CD4-positive, alpha-beta memory T cell (primary cell): ENCODE measurements at places on chromosomes 7 and 10. TPM values are rescaled to one million over a fixed set of nuclear protein-coding genes. Genes with fewer than 3 reads are reported as not detected.

DNA sequence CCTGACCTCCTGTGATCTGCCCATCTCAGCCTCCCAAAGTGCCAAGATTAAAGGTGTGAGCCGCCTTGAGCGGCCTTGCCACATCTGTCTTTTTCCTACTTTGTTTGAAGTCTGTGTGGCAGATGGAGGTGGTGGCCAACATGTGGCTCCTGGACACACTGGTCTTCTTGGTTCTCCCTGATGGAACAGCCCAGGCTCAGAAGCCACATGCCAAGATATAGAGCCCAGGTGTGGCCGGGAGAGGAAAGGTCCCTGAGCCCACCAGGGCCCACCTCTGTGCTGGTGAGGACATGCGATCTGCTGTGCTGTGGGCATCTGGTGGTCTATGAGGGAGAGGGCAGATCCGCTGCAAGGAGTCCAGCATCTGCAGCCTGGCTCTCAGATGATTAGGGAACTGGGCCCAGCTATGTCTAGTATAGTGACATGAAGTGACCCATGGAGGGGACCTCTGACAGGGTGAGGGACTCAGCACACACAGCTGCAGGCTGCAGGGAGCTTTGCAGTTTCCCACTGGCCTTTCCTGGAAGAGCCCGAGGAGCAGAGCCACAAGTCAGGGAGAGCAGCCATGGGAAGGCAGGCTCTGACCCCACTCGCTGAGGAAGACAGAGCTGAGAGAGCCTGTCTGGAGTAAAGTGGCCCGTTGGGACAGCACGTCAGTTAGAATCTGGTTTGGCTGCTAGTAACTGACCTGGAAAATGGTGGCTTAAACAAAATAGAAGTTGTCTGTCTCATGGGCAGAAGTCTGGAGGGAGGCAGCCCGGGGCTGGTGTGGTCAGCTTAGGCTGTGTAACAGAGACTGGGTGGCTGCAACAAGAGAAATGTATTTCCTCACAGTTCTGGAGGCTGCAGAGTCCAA is 25.9 kb downstream of the ADCY1 start:
- no peak for DNase-seq

- no peak for DNase-seq
These were observed 43.3 kb downstream of the IL15RA start for GRCh38 chr10:5933909-5934546.

The SUGCT gene
- polyA plus RNA-seq = 0.80 TPM

GRCh38 chr7:128191136-128191844 is 49.8 kb upstream of the LEP start:
- no peak for DNase-seq

The ZKSCAN1 gene
- polyA plus RNA-seq = 25.0 TPM

- no peak for DNase-seq
These were observed 7.0 kb upstream of the CAMK2G start for GRCh38 chr10:73881221-73881919.

GRCh38 chr10:49012603-49013002 is 73.0 kb upstream of the LRRC18 start:
- DNase-seq = no peak

DNA sequence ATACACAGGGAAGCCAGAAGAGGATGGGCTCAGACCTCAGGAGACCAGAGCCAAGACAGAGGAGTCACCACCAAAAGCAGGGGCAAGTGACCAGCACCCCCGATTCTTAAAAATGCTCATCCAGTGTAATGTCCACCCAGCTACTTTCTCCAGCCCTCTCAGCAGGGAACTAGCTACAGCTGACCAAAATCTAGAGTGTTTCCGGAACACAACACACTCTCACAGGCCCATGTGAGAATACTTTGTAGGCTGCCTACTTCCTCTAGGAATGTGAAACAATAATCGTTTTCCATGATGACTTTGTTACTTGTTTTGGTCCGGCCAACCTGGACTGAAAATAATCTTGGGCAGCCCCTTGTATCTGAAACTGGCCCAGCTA is 14.5 kb downstream of the PSAP start:
- no peak for DNase-seq

The CPA4 gene
- polyA plus RNA-seq = not detected

DNA sequence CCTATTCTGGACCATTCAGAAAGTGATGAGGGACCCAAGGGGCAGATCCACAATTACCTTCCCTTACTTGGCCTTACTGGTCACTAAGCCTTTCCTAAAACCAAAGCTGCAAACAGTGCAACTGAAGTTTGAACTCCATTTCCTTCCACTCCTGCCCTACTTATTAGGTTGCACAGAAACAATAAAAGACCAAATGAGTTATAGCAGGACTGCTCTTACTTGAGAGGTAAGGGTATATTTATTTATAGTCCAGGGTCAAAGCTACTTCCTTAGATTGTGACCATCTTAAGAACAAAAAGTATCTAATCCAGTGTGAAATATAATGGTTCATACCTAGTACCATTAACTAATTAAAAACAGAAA is 27.0 kb downstream of the CDK6 start:
- no peak for DNase-seq

The MYOZ1 gene
- polyA plus RNA-seq = not detected

The CFAP46 gene
- polyA plus RNA-seq = not detected

DNA sequence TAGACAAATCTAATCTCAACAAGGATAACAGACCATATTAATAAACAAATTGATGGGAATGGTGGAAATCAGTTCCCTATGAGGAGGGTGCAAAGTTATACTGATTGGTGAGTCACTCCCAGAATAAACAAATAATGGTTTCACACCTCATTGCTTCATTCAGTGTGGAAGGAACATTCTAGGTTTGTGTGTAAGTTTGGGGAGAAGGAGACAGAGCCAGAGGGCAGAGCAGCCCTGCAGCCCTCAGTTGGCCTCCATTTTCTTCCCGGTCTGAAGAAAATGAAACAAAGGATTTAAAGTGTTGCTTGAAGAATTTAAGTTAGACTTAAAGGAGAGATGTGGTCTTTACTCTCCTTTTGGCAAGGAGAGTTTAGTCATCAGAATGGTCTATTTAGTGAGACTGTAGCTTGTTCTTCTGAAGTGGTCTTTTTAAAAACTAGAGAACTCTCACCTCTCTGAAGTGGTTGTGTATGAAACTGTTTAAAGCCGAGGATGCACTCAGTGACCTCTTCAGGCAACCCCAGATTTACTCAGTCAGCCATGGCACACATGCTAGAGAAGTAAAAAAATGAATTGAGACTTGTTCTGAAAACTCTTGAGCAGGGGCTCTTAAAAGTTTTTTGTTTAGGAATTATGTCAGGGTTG is 27.2 kb downstream of the IKZF1 start:
- DNase-seq = peak; percentile 72

The PKD1L1 gene
- not detected for polyA plus RNA-seq

- no peak for DNase-seq
These were observed 295.7 kb downstream of the FZD1 start for GRCh38 chr7:91559947-91560346.

The WNT8B gene
- polyA plus RNA-seq = not detected

- DNase-seq = no peak
These were observed 61.2 kb downstream of the PRKCQ start for GRCh38 chr10:6518791-6519429.

The CYP2C19 gene
- polyA plus RNA-seq = not detected

DNA sequence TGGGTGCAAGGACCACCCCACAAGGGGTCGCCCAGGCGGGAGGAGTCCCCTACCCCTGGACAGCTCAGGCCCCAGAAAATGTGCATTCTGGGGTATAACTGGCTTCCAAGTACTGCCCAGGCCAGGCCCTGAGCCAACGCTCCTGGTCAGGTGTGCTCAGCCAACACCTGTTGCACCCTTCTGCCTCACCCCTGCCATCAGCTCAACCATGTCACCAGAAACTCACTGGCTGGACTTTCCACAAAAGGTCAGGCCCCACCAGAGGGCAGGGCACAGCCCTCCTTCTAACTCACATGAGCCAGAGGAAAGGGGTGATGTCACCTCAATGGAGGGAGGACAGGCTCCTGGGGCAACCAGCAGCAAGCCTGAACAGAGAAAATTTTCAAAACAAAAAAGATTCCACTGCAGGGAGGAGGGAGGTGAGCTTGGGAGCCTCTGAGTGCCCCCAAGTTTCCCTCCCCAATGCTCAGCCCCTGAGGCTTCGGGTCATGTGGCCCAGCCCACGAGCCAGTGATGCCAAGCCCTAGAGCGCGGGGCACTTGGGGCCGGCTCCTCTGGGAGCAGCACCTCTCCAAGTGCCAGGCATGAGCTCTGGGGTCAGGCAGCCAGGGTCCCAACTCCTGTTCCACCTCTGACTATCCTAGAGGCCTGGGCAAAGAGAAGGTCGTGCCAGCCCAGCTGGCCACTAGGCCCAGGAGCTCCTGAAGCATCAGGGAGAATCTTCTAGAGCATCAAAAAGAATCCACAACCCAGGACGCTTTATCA is 2.2 kb downstream of the OGDHL start:
- no peak for DNase-seq

- DNase-seq = no peak
These were observed 25.9 kb upstream of the YAE1 start for GRCh38 chr7:39540320-39540719.

GRCh38 chr7:147332988-147333387 is 1216.4 kb downstream of the CNTNAP2 start:
- no peak for DNase-seq

The CASTOR2 gene
- 0.55 TPM for polyA plus RNA-seq

GRCh38 chr10:84254552-84255478 is 10.0 kb downstream of the RGR start:
- DNase-seq = no peak

- DNase-seq = no peak
These were observed 1120.6 kb downstream of the SORCS3 start for GRCh38 chr10:105761576-105762260.

The PTPN12 gene
- 0.90 TPM for polyA plus RNA-seq

DNA sequence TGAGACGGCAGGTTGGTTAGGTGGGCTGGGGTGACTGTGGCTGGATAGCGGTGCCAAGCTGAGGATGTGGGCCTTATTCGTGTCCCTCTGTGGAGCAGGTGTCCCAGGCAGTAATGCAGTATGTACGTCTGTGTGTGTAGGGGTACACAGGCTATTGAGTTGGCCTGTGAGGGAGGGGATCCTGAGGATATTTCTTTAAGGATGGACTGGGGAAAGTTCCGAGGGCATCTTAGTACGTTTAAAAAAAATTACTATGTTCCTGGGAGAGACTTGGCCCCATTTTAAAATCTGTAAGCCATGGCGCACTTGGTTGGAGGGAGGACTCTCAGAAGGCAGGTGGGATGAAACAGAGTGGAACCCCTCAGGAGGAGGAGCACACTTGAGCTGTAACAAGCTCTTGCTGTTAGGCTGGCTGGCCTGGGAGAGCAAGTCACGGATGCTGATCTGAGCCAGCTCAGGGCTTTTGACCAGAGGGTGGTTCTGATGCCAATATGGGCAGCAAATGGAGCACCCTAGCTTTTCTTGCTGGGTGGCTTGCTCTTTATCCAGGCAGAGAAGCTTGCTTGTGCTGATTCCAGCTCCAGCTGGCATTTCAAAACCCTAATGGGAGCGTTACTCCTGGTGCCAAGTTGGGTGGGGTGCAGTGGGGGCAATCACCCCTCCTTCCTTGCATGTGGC is 765 bp downstream of the WBP1L start:
- no peak for DNase-seq

- no peak for DNase-seq
These were observed 116.4 kb upstream of the ASAH2 start for GRCh38 chr10:50367732-50368131.

The TMEM140 gene
- polyA plus RNA-seq = 13.6 TPM

GRCh38 chr7:17815318-17815717 is 125.0 kb downstream of the SNX13 start:
- no peak for DNase-seq

GRCh38 chr10:72124989-72125388 is 36.6 kb upstream of the SPOCK2 start:
- no peak for DNase-seq

- DNase-seq = no peak
These were observed 174.7 kb upstream of the TCF7L2 start for GRCh38 chr10:112775381-112775780.

DNA sequence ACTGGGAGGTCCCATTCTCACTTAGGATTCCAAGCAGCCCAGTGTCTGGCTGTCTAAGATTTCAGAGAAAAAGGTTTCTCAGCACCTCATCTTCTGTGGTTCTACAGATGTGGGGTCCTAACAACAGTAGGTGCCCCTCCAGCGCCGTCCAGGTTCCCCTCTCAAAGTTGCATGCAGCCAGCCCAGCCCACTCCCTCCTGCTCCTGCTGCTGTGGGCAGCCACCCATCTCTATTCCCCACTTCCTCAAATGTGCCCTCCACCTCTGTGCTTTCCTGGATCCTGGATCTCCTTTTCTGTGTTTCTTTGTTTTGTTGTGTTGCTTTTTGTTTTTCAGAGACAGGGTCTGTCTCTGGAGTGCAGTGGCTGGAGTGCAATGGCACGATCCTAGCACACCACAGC is 13.3 kb upstream of the SLC18A3 start:
- no peak for DNase-seq

DNA sequence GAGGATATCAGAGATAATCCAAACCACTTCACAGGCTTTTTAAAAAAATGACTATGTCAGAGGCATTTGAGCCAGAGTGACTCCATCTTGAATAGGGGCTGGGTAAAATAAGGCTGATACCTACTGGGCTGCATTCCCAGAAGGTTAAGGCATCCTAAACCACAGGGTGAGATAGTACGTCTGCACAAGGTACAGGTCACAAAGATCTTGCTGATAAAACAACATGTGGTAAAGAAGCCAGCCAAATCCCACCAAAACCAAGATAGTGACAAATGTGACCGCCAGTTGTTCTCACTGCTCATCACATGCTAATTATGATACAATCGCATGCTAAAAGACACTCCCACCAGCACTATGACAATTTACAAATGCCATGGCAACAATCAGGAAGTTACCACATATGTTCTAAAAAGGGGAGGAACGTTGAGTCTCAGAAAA is 177.5 kb downstream of the RAPGEF5 start:
- DNase-seq = no peak

DNA sequence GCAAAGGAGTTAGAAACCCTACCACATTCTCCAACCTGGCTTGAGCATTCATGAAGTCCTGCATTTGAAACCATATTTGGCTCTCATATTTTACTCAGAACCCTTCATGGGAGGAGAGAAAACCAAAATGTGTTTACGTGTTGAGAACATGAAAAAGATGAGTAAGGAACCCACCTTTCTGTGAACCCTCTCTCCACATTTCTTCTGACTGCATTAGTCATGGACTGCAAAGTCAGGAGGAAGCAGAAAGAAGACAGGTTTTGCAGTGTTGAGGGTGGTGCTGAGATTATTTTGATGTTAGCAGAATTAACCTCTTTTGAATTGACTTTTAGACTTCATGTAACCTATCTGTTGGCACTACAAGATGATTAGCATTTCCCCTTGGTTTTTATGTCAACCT is 4.9 kb downstream of the IFIT1B start:
- no peak for DNase-seq

GRCh38 chr7:127900141-127900540 is 131.1 kb downstream of the LRRC4 start:
- DNase-seq = no peak

The PRSS2 gene
- not detected for polyA plus RNA-seq
